ENCODE measurements at places on chromosomes 3 and 15. TPM values are rescaled to one million over a fixed set of nuclear protein-coding genes. Genes with fewer than 3 reads are reported as not detected.

Gene CLDN18
- 0.38 TPM for total RNA-seq

Gene CEMIP
- total RNA-seq = 6.2 TPM

Gene P3H2
- 33.0 TPM for total RNA-seq

Gene GOLGA8R
- 3.4 TPM for total RNA-seq

Gene DNASE1L3
- 11.7 TPM for total RNA-seq

Gene TJP1
- 142 TPM for total RNA-seq

Gene ARHGAP31
- total RNA-seq = 7.7 TPM

Gene PYDC2
- total RNA-seq = not detected

Gene NCEH1
- total RNA-seq = 4.0 TPM

Gene HOMER2
- 39.4 TPM for total RNA-seq

Gene DNAH12
- not detected for total RNA-seq

Gene PIK3CA
- 19.3 TPM for total RNA-seq

Gene MYL3
- 0.38 TPM for total RNA-seq

Gene LRRC3B
- not detected for total RNA-seq

Gene DUOX1
- 145 TPM for total RNA-seq

- no peak for DNase-seq
These were observed 96.6 kb downstream of the DNAJB8 start for GRCh38 chr3:128369881-128370642.

- no peak for DNase-seq
These were observed 13.3 kb downstream of the TAFA4 start for GRCh38 chr3:68919000-68919399.

- DNase-seq = no peak
These were observed 16.7 kb upstream of the DENND6A start for GRCh38 chr3:57709559-57709958.

- DNase-seq = no peak
These were observed 101.3 kb downstream of the FMN1 start for GRCh38 chr15:33093222-33093621.

GRCh38 chr15:40904552-40905201 is 10.4 kb downstream of the VPS18 start:
- no peak for DNase-seq

DNA sequence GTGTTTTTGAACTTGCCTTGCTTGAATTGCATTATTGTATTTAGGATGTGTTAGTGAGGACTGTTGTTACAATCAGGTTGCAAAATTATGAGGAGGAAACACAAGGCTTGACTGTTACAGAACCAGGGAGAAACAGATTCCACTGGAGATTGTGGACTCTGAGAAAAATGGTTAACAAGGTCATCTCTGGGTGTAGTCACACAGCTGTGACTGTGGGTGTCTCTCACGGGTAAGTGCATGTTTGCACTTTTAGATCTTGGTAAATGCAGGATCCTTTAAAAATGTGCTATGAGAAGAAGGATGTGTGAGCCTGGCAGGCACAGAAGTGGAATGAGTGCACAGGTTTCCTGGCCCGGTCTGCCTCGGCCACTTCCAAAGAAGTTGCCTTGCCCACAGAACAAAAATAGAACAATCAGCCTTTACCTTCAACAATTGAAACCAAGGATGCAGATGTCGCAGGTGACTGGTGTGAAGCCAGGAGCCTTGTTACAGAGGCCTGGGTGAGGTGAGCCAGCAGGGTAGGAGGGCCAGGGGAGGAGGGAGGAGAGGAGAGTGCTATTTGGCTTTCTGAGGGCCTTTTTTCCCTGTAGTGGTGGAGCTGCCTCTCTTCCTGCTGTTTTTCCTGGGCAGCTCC is 68.0 kb downstream of the ABHD5 start:
- DNase-seq = no peak

GRCh38 chr3:71510510-71510909 is 73.0 kb downstream of the FOXP1 start:
- DNase-seq = no peak

DNA sequence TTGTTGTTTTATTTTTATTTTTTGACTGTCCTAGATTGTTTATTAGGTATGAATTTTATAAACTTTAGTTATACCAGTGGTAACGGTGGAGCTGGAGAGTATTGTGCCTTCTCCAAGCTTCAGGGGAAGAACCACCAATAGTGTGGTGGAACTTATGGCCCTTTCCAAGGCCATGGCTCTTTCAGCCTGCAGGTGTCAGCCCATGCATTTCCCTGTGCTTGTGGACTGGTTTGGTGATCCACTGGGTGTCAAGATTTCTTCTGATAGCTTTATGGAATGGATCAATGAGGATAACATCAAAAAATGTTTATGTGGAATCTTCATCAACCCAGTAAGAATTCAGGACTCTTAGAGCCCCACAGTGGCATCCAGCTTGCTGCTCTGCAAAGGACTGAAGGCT is 19.2 kb upstream of the SCAMP5 start:
- no peak for DNase-seq

DNA sequence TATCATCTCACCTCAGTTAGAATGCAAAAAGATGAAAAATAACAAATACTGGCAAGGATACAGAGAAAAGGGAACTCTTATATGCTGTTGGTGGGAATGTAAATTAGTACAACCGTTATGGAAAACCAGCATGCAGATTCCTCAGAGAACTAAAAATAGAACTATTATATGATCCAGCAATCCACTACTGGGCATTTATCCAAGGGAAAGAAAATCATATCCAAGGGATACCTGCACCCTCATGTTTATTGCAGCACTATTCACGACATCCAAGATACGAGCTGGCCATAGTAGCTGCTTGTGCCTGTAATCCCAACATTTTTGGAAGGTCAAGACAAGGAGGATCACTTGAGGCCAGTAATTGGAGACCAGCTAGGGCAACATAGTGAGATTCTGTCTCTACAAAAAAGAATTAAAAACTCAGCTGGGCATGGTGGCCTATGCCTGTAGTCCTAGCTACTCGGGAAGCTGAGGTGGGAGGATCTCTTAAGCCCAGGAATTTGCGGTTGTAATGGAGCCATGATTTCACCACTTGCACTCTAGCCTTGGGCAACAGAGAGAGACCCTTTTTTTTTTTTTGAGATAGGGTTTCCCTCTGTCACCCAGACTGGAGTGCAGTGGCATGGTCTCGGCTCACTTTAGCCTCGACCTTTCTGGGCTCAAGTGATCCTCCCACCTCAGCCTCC is 26.6 kb downstream of the USP50 start:
- no peak for DNase-seq

DNA sequence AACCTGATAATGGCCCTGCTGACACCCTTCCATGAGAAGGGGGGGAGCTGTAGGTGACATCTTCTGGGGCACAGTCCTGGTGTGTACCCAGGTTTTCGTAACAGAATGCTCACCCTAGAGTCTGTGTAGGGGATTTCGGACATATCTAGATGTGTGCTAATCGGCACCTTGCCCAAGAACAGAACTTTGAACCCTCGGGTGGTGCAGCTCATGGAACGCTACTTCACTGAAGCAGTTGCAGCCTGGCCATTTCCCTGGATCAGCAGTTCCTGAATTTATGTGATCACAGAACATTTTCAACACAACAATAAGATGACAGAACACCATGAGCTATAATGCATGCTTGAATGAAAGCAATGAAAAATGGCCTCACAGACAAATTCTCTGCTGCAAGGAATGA is 57.5 kb upstream of the MUC13 start:
- DNase-seq = no peak

GRCh38 chr15:57923750-57924149 is 141.8 kb downstream of the ALDH1A2 start:
- DNase-seq = no peak

- DNase-seq = no peak
These were observed 373.3 kb downstream of the GBE1 start for GRCh38 chr3:81388191-81388590.

GRCh38 chr15:78675206-78675605 is 34.2 kb upstream of the CHRNB4 start:
- DNase-seq = no peak

DNA sequence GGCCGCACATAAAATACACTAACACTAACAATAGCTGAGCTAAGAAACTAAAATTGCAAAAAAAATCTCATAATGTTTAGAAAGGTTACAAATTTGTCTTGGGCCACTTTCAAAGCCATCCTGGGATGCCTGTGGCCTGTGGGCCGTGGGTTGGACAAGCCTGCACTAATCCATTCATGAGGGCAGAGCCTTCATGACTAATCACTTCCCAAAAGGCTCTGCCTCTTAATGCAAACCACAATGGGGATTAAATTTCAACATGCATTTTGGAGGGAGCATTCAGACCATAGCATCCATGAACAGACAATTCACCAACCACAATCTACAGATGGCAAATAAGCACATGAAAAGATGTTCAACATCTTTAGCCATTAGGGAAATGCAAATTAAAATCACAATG is 128.2 kb downstream of the SUCLG2 start:
- no peak for DNase-seq

DNA sequence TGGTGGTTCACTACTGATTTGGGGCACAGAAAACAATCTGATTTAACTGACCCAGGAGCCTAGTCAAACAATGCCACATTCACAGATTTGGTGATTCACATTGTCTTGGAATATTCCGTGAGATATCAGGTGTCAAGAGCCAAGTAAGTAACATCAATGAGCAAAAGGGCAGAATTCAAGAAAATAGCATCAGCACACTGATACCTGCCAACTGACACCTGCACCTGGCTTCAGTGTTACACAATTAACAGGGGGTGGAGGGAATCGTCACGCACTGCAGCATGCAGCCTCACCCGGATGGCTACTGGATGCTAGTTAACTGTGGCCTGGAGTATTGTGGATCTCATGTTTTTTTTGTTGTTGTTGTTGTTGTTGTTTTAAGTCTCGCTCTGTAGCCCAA is 17.6 kb downstream of the CCNL1 start:
- no peak for DNase-seq

GRCh38 chr3:13159890-13160289 is 86.7 kb upstream of the IQSEC1 start:
- DNase-seq = no peak

GRCh38 chr3:47533481-47533880 is 20.0 kb upstream of the ELP6 start:
- no peak for DNase-seq

GRCh38 chr3:53493963-53494791 is at the start of gene CACNA1D:
Gene CACNA1D, plus strand, starts transcription at chr3:53494611. Its CDS starts 556 bp downstream, at chr3:53495167.
- DNase-seq = no peak

- DNase-seq = no peak
These were observed 2.9 kb upstream of the CLN6 start for GRCh38 chr15:68232449-68232848.

- no peak for DNase-seq
These were observed 16.1 kb upstream of the CACNA2D2 start for GRCh38 chr3:50519471-50520089.

- DNase-seq = no peak
These were observed 226.1 kb upstream of the UBE2E2 start for GRCh38 chr3:22977042-22977441.

DNA sequence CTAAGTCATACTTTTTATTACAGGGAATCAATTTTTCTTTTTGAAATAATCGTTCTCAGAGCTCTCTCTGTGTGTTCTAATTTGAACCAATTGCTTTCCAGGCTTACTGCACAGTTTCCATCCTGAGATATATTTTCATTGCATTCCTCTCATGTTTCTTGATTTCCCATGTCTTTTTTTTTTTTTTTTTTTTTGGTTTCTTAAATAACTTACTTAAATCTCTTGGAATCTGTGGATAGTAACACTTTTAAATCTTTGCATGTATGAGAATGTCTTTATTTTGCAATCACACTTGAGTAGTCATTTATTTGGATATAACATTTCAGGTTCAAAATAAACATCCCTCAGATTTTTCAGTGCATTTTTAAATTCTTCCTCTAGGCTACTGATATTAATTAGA is 14.5 kb upstream of the ABTB1 start:
- no peak for DNase-seq

GRCh38 chr15:45116482-45117307 is 2.6 kb downstream of the DUOXA2 start:
- DNase-seq = no peak

GRCh38 chr3:14859880-14860279 is 41.1 kb downstream of the FGD5 start:
- DNase-seq = no peak

DNA sequence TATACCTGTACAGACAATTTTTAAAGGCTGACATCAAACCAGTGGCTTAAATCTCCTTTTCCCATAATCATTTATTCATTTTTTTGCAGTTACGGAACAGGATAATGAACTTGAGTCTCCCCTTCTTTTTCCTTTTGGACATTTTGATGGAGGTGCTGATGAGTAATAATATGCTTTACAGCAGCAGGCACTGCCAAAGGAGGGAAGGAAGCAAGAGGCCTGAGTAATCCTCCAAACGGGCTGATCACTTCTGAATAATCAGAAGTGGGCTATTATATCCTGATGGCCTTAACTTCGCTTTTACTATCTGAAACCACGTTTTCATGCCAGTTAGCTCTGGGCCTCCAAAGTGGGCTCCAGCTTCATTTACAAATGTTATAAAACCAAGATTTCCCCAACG is 527.2 kb downstream of the FOXP1 start:
- no peak for DNase-seq

DNA sequence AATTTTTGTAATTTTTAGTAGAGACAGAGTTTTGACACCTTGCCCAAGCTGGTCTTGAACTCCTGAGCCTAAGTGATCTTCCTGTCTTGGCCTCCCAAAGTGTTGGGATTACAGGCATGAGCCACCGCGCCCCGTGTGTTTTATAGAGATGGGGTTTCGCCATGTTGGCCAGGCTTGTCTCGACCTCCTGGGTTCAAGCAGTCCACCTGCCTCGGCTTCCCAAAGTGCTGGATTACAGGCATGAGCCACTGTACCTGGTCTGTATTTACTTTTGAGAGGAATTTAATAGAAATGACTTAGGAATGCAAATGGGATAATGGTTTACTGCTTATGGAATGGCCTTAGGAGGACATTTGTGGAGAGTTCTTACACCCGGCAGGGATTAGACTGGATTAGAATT is 10.8 kb downstream of the TATDN2 start:
- no peak for DNase-seq

- no peak for DNase-seq
These were observed 88.4 kb upstream of the TNFAIP8L3 start for GRCh38 chr15:51183076-51183475.

GRCh38 chr3:42753757-42754156 is 19.3 kb downstream of the CCDC13 start:
- DNase-seq = no peak

DNA sequence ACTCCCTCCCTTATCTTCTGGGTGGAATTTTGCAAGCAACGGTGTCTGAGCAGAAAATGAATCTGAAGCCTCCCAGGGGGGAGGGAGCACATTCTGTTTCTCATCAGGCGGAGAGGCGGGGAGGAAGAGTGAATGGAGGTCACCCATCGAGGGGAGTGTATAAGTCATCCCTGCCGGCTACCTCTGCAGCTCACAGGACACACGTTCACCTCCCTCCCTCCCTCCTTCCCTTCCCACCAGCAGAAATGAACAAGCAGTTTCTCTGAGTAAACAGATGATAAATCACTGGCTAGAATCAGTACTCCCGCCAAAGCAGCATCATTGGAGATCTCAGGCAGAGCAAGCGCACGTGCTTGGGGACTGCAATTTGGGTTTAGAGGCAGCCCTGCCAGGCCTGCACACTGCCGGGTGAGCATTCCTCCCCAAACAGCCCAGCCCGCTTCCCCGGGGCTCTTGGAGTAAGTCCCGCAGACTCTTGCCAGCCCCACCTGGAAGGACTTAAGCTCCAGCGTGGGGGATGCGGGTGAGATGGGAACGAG is 38.3 kb downstream of the CPN2 start:
- DNase-seq = no peak

Data from esophagus squamous epithelium (tissue), 5 donors.